ENCODE measurements at places on chromosomes 11 and 22.

GRCh38 chr11:118223992-118224391, 819 bp downstream of the JAML start:
- no peak for DNase-seq

DNA sequence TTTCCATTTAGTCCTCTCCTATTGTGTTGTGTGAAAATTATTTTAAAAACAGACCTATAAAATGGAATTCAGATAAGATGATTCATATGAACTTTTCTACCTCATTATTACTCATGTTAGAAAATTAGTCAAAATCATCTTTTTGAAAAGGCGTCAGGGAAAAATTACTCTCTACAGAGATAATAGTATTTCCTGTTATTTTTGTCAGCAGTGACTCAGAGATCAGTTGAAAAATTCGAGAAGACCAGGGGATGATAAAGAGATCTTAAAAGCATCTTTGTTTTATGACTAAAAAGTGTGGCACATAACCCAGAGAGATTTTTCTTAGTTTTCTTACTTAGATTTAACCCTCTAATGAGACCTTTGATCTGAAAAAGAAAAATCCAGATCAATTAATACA, 157.9 kb upstream of the CARD18 start:
- peak; percentile 49 for DNase-seq

- DNase-seq = no peak
Observed at GRCh38 chr11:64070314-64070681, 34.6 kb downstream of the FLRT1 start.

- DNase-seq = no peak
Observed at GRCh38 chr22:35685731-35686130, 31.9 kb upstream of the APOL5 start.

DNA sequence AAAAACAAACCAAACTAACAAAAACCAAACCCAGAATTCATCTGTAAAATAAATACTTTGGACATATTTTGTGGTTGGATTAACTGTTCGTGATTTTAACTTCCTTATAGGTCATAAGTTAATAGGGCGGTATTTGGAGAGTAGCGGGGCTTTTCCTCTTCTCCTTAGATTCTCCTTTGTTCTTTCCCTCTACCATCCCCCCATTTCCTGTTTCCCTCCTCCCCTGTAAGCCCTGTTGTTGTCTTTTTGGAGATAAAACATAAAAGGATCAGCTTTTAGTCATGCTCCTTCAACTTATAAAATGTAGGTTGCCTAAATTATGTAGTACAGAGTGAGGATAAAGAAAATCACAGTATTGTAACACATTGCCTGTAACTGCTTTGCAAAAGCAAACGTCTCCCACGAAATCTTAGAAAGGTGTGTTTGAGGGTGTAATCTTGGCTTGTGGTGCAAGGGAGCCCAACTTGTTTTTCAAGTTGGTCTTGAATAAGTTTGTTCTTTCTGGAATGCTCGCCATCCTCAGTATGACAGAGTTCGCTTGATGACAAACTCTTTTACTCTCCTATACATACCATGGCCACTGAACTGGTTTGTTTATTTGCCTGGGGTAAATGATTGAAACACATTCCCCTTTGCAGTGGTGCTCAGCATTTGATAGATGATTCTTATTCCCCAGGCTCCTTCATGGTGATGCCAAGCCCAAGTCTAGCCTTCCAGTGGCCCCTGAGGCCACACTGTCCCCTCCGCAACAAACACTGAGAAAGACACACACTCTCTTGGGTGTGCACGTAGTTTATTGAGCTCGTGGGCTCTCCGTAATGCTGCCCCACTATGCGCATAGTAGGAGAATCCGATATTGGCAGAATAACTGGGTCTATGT, 49.4 kb downstream of the TEAD1 start:
- no peak for DNase-seq

GRCh38 chr11:36620246-36620645, 22.2 kb upstream of the RAG2 start:
- no peak for DNase-seq

Data from RKO (cell line).